Stomach (tissue), 19 donors: ENCODE measurements at places on chromosomes 1 and 21. TPM values are rescaled to one million over a fixed set of nuclear protein-coding genes. Genes with fewer than 3 reads are reported as not detected.

The RGS4 gene
- 24.6 TPM for total RNA-seq

The ALPL gene
- 12.0 TPM for total RNA-seq

The ZBTB7B gene
- total RNA-seq, result 32.3 TPM

The F13B gene
- not detected for total RNA-seq

The CHI3L1 gene
- total RNA-seq, result not detected

The ZNF593OS gene
- total RNA-seq, result not detected

The HHIPL2 gene
- total RNA-seq, result not detected

The SPOCD1 gene
- 4.5 TPM for total RNA-seq

The LMX1A gene
- total RNA-seq, result not detected

The RBM11 gene
- not detected for total RNA-seq

The FAM43B gene
- not detected for total RNA-seq

The PGBD5 gene
- total RNA-seq, result 0.29 TPM

The NFIA gene
- total RNA-seq, result 57.7 TPM

The USH2A gene
- total RNA-seq, result not detected

The GPX7 gene
- 0.87 TPM for total RNA-seq

The CD84 gene
- total RNA-seq, result 1.3 TPM

The WNT2B gene
- 2.7 TPM for total RNA-seq

The COL11A1 gene
- not detected for total RNA-seq

The CELA3A gene
- total RNA-seq, result 3.6 TPM

The SIPA1L2 gene
- total RNA-seq, result 240 TPM

The UBL4B gene
- not detected for total RNA-seq

The PDC gene
- not detected for total RNA-seq

The NBPF10 gene
- 1.8 TPM for total RNA-seq

The KCNE1 gene
- total RNA-seq, result 1.7 TPM

The CHAF1B gene
- total RNA-seq, result 0.29 TPM

The TARS2 gene
- 5.8 TPM for total RNA-seq

The SYT2 gene
- total RNA-seq, result not detected

The DCST1 gene
- total RNA-seq, result not detected

The MANEAL gene
- total RNA-seq, result 2.0 TPM

The TTC39A gene
- 19.3 TPM for total RNA-seq

The KPRP gene
- not detected for total RNA-seq

The AKT3 gene
- total RNA-seq, result 71.8 TPM

The KCNK1 gene
- 5.8 TPM for total RNA-seq

The FHAD1 gene
- 5.1 TPM for total RNA-seq
